Stimulated activated CD4-positive, alpha-beta T cell treated with anti-CD3 and anti-CD28 coated beads, TNF-alpha, amount 100 ng/mL, for 1 hour (primary cell): ENCODE measurements at places on chromosomes 11 and 22.

DNA sequence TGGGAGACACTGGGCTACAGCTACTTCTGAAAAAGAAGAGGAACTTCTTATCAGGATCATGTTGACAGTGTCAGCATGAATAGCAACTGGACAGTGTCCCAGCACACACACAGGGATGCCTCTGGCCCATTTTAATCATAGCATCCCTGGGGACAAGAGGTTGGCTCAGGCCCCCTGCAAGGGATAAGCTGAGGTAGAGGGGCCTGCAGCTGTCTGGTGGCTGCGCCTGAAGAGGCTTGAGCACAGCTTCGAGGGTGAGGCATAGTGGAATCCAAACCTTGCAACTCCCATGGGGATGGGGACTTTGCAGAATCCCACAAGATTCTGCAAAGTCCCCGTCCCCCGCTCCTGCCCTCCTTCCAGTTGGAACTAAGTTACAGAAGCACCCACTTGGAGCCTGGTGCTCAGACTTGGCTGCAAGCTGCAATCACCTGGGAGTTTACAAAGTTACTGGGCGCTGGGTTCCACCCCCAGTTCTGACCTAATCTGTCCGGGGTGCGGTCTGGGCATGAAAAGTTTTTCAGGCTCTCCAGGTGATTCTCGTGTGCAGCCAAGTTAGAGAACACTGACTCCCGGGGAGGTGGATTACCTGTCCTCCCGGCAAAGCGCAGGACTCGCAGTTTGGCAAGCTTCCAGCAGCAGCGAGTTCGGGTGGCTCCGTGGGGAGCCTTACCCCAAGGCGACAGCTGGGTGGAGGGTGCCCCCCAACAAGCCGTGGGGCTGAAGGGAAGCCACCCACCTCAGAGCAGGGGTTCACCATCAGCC, 16.0 kb upstream of the LINC01488 start:
- DNase-seq = no peak

DNA sequence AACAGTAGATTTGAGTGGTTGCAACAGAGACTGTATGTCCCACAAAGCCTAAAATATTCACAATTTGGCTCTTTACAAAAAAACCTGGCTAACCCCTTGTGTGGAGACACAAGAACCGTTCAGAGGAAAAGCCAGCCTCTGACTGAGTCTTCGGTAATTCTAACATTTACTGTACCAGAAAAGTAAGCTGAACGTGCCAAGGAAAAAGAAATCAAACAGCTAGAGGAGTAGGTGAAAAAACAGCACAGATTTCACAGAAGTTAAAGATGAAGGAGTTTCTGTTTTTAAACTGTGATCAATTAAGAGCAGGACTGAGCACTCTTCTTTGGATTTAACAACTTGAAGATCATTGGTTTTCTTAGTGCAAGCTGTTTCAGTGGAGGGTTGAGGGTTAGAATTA, 424.7 kb upstream of the KIRREL3 start:
- DNase-seq = no peak

- no peak for DNase-seq
Measured at GRCh38 chr11:125070699-125071254, 7.7 kb downstream of the SLC37A2 start.

- no peak for DNase-seq
Measured at GRCh38 chr11:68657021-68657780, 27.1 kb upstream of the GAL start.

GRCh38 chr11:66904981-66905521, 48.2 kb downstream of the LRFN4 start:
- DNase-seq = no peak

- no peak for DNase-seq
Measured at GRCh38 chr11:125588505-125588904, 4.1 kb upstream of the STT3A start.

- no peak for DNase-seq
Measured at GRCh38 chr11:122100037-122100755, 15.8 kb downstream of the BLID start.

DNA sequence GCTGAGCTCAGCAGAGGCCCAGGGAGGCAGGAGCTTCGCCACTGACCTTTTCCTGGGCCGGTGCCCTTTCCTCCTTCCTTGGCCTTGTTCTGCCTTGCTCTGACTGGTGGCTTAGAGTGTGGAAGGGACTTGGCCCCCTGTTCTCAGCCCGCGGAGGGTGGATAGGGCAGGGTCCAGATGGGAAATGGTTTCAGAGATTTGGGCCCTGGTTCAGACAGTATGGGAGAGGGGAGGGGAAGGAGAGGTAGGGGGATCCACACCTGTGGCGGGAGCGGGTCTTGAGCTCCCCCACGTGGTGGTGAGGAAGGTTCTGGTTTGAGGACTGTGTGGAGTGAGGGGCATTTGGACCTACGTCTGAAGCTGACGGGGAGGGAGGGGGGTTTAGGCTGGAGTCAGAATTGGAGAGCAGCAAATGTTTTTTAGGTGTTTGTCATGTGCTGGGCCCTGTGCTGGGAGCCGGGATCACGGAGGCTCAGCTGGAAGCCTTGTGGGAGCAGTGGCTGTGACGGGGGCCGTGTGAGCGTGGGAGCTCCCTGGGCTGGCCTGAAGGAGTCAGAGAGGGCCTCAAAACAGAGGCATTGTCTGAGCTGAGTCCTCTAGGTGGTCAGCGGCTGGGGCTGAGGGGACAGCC, 27.2 kb downstream of the SHANK3 start:
- no peak for DNase-seq

GRCh38 chr11:19938866-19939265, 221.4 kb downstream of the DBX1 start:
- no peak for DNase-seq

- DNase-seq = no peak
Measured at GRCh38 chr22:35721960-35722359, 4.3 kb downstream of the APOL5 start.

DNA sequence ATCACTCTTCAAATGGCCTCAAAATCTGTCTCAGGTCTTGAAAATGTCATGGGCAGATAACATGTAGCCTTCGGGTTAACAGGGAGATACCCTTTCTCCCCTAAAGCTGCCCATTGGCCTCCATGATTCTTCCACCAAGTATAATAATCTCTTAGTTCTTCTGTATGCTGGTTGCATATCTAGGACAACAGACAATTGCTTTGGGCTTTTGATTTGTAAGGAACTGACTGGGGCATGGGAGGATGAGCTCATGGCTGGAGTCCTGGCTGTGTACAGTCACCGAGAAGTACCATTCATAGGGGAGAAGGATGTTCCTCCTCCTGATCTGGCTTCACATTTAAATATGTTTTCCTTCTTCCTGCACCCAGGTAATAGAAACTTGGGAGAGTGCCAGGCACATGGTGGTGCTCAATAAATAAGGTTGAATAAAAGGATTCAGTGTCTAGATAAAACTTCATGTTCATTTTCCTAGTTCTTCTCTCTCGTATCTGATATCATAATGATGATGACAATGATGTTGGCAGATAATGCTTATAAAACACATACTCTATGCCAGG, 2.8 kb upstream of the AMPD3 start:
- no peak for DNase-seq
